ENCODE measurements at places on chromosomes 1 and 21. TPM values are rescaled to one million over a fixed set of nuclear protein-coding genes. Genes with fewer than 3 reads are reported as not detected.

OR4F29 gene
- total RNA-seq, result not detected

RASSF5 gene
- total RNA-seq, result 0.11 TPM

RAB13 gene
- 15.5 TPM for total RNA-seq

TMEM269 gene
- total RNA-seq, result 0.03 TPM

KRTAP11-1 gene
- total RNA-seq, result not detected

SLFNL1 gene
- 0.05 TPM for total RNA-seq

PAPPA2 gene
- 0.52 TPM for total RNA-seq

FCRL1 gene
- total RNA-seq, result not detected

MAN1C1 gene
- 8.8 TPM for total RNA-seq

SPRR4 gene
- not detected for total RNA-seq

OLFML2B gene
- 216 TPM for total RNA-seq

RGS8 gene
- not detected for total RNA-seq

FUCA1 gene
- 18.4 TPM for total RNA-seq

AGMAT gene
- total RNA-seq, result 3.2 TPM

HSD3B2 gene
- not detected for total RNA-seq

S100A9 gene
- total RNA-seq, result not detected

CFHR1 gene
- 0.21 TPM for total RNA-seq

All from myocyte (in vitro differentiated cells).